ENCODE measurements at places on chromosomes 1 and 21.

DNA sequence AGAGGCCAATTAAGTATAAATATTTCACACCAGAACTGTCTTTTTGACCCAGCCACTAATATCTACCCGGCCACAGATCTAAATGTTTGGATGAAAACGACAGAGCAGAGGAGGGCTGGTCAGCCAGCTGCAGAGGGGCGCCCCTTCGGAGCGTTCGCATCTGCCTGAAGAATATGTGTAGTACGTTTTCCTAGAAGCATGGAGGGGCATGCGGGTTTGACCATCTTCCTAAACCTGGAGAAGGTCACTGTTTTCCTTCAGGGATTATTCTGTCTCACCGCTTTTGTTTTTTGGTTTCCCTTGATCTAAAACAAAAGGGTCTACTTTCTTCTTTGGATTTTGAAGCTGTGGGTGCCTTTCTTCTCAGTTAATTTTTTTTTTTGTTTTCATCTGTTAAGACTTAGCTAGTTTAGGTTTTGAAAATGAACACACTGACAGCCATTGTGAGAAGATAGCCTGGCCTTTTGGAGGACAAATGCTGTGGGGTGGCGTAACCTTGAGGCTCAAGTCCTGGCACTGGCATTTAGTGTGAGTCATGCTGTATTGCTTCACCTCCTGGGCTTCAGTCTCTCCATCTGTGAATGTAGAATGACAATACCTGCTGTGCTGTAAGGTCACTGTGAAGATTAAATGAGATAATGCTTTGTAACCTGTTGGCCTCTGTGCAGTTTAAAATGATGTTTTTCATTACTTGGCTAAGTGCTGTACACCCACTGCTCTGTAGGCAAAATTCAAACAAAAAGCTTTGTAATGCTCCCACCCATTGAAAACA is 74.1 kb upstream of the IRF2BP2 start:
- DNase-seq, result no peak

DNA sequence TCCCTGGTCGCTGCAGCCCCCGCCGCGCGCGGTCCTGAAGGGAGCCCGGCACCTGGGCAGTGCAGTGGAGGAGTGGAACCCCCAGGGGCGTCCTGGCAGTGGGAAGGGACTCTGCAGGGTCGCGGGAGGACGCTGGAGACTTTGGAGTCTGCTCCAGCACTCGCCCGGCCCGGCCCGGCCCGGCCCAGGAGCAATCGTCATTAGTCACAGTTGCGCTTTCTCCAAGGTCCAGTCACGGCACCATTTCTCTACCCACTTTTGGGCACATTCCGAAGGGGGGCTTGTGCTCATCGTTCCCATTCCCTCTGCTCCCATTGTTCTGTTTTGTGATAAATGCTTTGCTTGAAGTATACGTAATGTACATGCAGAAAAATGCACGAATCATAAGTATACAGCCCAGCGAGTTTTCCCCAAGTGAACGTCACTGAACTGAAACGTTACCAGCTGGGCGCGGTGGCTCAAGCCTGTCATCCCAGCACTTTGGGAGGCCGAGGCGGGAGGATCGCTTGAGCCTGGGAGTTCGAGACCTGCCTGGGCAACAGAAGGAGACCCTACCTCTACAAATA is 999 bp downstream of the THAP3 start:
- DNase-seq, result peak; percentile 39

DNA sequence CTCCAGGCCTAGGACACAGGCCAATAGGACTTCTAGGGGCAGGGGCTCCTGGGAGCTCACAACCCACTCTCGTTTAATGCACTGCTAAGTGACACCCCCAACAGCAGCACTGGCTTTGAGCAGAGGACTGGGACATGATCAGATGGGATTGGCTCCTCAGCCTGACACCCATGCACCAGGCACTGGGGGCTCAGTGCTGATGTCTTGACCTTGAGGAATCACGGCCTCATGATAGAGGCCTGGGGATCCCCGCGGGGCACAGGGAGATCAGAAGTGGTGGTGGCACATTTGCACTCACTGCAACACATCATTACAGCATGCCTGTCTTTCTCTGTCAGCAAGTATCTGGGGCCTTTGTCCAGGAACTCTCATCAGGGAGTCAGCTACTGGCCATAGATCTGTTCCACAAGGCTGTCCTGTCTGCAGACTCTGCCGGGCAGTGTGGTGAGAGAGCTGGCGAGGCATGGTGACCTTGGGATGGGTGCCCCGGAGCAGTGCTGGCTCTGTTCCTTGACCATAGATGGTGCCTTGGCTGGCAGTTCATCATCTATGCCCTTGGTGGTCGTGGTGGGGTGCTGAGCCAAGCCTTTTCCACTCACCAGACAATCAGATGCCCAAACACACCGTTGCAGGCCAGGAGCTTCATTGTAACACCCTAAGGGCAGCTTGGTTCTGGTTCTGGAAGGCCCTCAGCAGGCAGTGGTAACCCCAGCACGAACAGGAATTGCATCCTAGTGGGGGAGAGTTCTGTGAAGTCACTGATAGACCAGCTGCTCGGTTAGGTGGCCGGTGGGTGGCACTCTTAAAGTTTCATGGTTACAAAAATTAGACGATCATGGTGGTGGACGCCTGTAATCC is 22.2 kb upstream of the PARP1 start:
- DNase-seq, result no peak

- DNase-seq, result no peak
These were observed 515.5 kb downstream of the BRINP3 start for GRCh38 chr1:189962181-189962580.

- DNase-seq, result no peak
These were observed 484.8 kb downstream of the PTPRC start for GRCh38 chr1:199123615-199124014.
